ENCODE measurements at places on chromosomes 7 and 10.

DNA sequence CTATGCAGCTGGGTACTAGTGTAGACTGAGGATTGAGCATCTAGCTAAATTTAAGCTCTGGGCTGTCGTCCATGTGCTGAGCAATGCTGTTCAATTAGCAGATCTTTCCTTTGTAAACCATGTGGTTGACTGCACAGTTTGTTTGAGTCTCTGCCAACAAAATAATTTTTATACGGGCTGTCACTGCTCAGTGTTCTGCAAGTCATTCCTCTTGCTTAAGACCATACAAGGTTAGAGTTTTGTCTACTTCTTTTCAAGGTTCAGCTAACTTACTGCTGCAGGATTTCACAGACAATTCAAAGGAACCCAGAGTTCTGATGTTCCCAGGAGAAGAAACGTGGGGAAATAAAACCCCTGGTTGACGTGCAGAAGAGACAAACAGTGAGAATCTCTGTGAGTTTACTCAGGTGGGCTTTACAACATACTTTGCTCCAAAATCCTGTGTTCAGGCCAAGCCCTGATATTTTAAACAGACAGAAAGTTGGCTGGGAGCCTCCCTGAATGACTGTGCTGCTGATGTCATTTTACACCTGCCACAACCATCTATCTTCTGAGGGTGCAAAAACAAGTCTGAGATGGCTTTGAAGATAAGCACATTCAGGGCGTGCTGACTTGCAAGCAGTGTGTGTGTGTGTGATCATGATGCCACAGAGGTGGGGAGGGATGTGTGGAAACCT lies 177.1 kb upstream of the SVIL start:
- no peak for DNase-seq

- no peak for DNase-seq
These were observed 551.9 kb downstream of the MAGI2 start for GRCh38 chr7:78901566-78901965.

- peak; percentile 41 for DNase-seq
These were observed 144.9 kb downstream of the ELAPOR2 start for GRCh38 chr7:86914551-86914950.

DNA sequence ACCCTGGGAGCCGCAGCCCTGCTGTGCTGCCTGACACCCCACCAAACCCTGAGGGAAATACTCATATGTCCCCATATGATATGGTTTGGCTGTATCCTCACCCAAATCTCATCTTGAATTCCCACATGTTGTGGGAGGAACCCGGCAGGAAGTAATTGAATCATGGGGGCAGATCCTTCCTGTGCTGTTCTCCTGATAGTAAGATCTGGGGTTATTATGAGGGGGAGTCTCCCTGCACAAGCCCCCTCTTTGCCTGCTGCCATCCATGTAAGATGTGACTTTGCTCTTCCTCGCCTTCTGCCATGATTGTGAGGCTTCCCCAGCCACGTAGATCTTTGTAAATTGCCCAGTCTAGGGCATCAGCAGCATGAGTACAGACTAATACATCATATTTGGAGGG lies 68.7 kb downstream of the RGS10 start:
- DNase-seq: no peak

- no peak for DNase-seq
These were observed 71.7 kb upstream of the TMEM106B start for GRCh38 chr7:12139416-12139815.

DNA sequence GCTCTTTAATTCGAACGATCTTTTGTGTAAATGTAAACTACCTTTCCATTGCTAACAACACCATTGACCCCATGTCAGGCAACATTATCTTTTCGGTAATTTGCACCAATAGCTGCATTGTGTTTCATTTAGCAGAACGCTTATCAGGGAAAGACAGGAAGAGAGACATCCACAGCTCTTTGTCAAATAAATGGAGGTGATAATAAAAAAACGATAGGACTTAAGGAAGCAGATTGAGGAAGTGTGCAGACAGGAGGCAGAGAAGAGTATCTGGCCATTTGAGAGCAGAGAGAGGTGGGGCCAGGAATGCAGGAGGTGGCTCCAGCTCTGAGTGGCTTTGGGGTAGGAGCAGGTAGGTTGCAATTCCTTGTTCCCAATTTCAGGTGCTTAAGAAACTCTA lies 37.5 kb upstream of the ADARB2 start:
- peak; percentile 92 for DNase-seq

DNA sequence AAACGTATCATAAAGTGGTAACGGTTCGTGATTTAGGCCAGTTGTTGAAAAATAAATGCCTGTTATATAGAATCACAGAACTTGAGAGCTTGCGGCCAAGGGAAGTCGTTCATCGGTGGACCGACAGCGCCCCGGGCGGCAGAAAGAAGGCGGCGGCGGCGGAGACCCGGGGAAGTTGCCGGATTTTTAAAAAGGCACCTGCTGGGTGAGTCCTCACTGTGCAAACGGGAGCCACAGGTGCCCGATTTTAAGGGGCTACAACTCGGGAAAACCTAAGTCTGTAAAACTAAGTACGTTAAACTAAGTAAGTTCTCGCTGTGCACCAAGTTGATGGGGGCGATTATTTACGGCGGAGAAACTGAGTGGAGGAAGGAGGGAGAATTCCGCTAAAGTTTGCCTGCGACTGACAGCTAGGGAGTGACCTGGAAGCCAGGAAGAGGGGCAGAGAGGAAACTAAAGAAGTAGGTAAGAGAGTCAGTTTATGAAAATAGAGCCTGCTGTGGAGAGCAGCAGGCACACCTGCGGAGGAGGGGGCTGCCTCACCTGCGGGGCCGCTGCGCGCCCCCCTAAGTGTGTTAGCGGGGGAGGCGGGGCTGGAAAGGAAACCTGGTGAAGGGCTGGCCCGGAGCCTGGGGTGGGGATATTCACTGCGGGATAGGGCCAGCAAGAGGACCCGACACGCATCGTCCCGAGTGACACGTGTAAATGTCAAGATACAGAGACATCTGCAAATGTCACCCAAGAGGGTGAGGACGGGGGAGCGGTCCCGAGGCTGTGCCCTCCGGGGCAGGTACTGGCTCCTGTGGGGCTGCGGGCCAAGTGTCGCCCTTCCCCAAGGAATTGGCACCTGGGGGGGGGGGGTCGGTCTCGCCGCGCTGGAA lies 996 bp downstream of the ADAM12 start:
- DNase-seq: peak; percentile 70

- DNase-seq: peak; percentile 38
These were observed 55.8 kb downstream of the TACC2 start for GRCh38 chr10:122044713-122045112.

DNA sequence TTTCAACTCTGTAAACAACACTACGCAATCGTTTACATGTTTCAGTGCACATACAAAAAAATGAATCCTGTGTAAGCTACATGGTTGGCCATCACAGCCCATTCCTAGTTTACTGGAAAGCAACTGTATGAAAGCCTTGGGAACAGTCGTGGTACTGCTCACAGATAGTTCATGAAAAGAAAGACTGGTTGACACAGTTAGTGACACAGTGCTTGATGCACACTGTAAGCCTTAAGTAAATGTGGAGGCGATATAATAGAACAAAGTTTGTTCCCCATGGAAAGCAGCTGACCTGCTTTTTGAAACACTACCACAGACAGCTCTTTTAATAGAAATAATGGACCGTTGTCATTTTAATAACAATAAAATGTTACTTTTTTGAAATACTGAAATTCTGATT lies 5.1 kb downstream of the CACNA2D1 start:
- no peak for DNase-seq

- DNase-seq: no peak
These were observed 158.6 kb upstream of the GDF10 start for GRCh38 chr10:47141349-47141748.

GRCh38 chr10:24826009-24826408 lies 102.3 kb upstream of the ARHGAP21 start:
- no peak for DNase-seq

- DNase-seq: no peak
These were observed 45.9 kb upstream of the TOMM7 start for GRCh38 chr7:22868509-22868908.

GRCh38 chr7:75925717-75926435 lies 10.9 kb downstream of the POR start:
- DNase-seq: no peak

- no peak for DNase-seq
These were observed 362.8 kb downstream of the HGF start for GRCh38 chr7:81407094-81407493.

- DNase-seq: no peak
These were observed 49.8 kb upstream of the FAM133B start for GRCh38 chr7:92639966-92640365.

DNA sequence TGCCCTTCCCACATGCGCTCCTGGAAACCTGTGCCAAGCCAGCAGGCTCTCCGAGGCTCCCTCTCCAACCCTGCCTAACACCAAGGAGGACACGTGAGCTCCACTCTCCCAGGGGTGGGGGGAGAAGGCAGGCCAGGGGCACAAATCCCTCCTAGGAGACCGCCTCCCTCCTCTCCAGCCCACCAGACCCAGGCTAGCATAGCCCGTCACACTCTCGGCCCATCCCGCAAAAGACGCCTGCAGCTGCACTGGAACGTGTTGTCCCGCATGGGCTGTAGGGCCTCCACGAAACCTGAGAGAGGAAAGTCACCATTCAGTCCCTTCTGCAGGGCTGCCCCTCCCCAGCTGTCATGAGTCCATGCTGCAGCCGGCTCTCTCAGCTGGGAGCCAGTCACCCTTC lies 126.3 kb downstream of the MAD1L1 start:
- no peak for DNase-seq

DNA sequence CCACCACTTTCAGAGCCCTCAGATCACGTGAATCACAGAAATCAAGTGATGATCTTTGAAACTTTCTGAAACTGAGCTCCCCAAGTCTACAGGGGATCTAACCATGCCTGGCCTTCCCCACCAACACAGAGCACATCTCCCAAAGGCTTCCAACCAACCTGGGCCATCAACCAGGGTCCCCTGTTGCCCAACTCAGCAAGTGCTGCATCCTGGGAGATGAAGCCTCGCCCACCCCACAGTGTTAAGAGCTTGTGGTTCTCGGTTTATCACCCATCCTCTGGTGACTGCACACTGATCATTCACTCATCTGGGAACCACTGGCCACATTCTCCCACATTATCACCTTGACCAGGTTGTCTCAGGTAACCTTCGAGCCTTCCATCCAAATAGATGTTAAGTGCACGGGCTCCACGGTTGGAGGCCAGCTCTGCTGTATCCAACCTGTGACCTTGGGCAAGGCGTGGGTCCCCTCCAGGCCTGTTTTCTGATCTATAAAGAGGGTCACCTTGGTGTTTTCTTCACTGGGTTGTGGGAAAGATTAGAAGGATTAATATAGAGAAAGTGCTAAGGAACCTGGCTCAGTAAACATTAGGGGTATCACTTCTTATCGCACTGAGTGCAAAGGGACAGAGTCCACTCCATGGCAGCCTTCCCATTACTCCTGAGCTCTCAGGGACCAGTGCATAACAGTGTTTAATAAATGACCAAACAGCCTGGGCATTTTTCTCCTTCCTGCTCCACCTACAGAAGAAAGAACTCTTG lies 3.6 kb downstream of the ZNF488 start:
- no peak for DNase-seq

DNA sequence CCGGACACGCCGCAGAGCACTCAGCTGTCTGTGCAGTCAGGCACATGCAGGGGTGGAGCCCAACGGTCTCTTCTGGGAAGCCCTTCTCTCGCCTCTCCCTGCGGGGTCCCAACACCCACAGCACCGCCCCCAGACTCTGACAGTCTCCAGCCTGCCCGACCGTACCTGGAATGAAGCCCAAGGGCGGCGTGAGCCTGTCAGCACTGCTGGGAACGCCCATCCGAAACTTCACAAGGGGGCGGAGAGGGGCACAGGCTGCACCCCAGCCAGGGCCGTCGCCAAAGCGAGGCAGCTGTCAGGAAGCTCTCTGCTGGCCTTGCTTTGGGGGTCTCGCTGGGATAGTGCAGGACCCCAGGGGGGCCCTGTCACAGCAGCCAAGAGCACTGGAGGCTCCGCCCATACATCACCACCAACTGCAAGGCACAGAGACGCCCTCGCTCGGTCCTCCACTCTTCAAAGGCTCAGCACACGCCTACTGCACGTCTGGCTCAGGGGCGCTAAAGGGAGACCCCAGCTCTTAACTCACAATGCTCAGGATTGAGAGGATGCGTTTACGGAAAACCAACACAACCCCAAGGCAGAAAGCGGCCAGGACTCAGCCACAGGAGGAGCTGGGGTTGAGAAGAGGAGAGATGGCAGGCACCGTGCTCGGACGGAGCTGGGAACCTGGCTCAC lies 30.9 kb downstream of the MAD1L1 start:
- no peak for DNase-seq

- no peak for DNase-seq
These were observed 26.2 kb upstream of the INPP5A start for GRCh38 chr10:132511121-132512051.

- no peak for DNase-seq
These were observed 215.3 kb downstream of the DGKB start for GRCh38 chr7:14687241-14687640.

DNA sequence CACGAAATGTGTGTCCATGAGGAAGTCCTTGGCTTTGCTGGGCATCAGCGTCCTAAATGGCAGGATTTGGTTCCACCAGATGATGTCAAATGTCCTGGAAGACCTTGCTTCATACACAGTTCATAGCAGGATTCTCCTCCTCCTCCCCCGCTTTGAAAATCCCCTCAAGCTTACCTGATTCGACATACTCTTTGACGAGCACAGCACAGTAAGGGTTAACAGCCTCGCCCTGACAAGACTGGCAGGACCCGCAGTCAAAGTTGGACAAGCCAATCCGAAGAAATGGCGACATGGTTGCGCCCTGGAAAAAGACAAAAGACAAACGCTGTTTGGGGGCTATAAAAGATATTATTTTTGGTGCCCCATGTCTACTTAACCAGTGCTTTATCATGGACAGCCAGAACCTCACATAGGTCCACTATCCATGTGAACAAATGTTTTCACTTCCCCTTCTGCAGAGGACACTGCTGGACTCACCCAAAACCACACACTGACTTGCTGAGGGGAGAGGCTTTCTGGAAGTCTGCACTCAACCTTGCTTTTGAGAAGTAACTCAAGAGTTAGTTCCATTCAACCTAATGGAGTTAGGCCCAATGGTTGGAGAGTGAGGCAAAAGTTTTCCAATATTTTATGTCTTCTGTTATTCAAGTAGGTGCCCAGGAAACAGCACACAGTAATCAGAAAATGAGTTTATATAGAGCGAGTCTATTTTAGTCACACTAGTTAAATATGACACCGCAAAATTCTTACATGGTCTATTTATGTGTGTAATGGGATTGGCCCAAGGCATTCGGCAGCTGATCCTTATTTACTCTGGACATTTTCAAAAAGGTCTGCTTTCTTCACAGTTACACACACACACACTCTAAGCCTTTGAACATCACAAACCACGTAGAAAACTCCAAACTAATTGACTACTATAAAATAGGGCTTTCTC lies 65.0 kb downstream of the PRKCQ start:
- DNase-seq: no peak

Measured in mesendoderm (in vitro differentiated cells).